Naive thymus-derived CD8-positive, alpha-beta T cell (primary cell): ENCODE measurements at places on chromosomes 7 and 10. TPM values are rescaled to one million over a fixed set of nuclear protein-coding genes. Genes with fewer than 3 reads are reported as not detected.

DNA sequence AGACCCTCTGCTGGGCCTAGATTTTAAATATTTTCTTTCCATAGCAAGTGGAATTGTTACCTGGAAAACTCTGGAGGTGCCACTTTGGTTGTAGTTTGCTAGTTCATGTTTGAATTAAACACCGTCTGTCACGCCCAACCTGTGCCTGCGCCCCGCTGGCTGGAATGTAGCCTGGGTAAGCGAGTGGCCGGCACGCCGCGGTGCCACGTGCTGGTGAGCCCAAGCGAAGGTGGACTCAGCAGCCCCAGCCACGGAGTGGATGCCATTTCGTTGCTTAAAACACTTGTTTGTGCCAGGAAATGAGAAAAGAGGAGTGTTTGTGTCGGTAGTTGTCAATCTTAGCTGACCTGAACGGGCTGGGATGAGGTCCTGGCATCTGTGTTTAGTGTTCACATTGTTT, 2.7 kb downstream of the GET4 start:
- no peak for DNase-seq

DNA sequence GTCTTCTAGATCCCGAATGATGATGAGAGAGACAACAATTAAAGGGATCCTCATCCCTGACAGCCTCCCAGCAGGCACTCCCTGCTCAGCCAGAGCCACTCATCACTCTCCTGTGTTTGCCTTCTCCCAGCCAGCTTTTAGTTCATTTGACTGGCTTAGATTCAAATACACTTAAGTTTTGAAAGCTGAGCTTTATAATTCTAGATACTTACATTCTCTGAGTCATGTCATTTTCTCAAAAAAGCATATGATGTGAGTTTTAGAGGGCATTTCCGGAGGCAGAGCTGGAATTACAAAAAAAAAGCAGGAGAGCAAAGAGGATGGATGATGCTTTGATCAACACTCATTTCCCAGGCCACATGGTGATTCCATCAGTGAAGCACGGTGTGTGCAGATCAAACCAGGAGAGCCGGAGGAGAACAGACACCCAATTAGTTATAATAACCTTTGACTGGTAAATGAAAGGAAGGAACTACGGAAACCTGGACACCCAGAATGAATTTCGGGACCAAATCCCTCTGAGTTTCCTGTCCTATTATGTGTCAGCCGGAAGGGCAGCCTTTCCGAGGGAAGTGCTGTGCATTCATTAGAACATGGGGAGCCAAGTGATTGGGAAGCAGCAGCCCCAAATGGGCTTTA, 81.5 kb upstream of the HPS1 start:
- no peak for DNase-seq

DNA sequence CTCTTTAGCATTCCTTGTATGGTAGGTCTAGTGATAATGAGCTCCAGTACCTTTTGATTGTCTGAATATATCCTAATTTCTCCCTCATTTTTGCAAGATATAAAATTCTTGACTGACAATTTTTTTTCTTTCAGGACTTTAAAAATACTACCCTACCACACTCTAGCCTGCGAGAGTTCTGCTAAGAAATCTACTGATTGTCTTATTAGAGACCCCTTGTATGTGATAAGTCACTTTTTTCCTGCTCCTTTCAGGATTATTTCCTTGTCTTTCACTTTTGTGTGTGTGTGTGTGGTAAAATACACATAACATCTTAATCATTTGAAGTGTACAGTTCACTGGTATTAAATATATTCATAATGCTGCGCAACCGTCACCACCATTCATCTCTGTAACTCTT, 68.7 kb upstream of the PPP1R9A start:
- no peak for DNase-seq

DNA sequence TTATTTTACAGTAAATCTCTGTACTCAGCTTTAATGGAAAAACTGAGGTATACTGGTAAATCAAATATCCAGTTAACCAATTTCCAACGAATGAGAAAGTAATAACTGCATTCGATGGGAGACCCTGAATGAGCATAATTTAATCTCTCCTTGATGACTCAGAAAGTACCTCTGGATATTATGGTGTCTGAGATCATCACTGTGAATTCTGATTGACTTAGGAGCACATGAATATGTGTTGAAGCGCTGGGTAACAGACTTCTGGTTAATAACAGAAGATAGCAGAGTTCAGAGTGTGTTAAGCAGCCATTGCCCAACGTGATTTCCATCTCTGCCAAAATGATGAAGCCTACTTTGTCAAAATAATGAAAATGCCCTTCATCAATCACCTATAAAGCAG, 116.6 kb downstream of the NRP1 start:
- no peak for DNase-seq

DNA sequence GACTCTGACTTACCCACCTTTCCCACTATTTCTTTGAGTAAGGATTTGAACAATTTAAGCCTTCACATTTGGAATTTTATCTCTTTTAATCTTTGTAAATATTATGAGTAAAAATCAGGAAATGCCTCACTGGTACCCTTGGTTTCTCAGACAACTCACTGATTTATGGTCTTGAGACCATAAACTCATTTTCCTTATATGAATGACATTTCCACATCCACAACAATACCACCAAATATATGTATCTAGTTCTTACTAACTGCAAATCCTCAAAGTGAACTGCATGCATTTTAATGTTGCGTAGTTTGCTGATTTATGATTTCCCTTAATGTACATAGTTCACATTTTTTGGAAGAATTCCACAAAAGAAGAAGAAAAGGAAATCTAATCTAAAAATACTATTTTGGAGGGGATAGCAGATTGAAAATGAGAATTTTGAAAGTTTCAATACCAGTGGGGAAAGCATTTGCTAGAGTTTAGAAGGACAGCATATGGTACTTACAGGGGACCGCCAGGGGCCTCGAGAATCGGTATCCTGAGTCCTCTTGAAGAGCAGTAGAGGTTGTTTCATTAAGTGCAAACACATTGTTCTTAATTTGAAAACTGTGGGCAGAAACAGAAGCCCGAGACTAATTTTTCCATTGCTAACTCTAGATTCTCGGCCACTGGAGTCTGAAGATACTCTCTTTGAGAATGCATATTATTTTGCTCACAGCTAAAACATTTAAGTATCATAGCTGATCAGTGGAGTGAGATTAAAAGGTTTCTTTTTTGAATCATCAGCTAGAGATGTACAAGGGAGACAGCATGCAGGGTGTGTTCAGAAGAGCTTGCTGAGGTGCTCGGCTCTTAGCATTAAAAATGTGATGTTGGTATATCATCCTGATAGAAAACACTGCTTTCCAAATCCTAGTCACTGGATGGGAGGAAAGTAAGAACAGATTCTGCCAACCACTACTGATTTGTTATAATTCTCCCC, 964.0 kb downstream of the GATA3 start:
- no peak for DNase-seq

GRCh38 chr7:149664666-149665065, 108.7 kb downstream of the ZNF467 start:
- DNase-seq: no peak

- no peak for DNase-seq
Observed at GRCh38 chr7:101172854-101173751, 7.0 kb downstream of the NAT16 start.

DNA sequence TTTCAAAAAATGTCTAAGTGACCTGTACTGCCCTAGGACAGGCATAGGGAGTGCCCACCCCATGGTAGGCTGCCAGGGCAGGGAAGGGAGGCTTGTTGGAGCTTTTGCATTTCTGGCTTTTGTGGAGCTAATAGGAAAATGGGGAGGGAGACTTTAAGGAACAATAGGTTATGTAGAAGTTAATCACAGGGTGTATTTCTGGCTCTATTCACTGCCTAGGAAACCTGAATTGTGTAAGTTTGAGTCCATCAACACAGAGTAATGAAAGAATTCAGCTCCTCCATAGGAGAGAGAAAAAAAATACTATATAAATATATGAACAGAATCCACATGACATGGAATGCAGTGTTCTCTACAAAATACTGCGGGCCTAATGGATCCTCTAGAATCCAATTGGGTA, 661.5 kb downstream of the KCNMA1 start:
- no peak for DNase-seq

GRCh38 chr10:64010711-64011110, 489.5 kb downstream of the REEP3 start:
- no peak for DNase-seq

DNA sequence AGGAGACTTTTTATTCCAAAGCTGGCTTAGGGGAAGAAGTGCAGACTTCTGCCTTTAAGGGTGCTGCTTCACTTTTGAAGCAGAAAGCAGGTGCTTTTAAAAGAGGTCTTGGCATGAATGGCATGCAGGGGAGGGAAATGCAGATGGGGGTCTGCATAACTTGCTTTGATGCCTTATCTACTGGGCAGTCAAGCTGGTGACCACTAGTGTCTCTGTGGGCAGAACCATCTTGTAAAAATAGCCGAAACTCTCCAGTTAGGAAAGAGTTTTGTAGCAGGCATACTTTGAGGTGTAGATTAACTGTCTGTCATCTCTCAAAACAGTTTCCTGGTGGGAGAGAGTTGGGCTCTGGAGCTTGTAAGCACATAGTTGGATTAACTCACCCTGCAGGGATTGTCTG, 9.9 kb upstream of the CTNNA3 start:
- no peak for DNase-seq

- no peak for DNase-seq
Observed at GRCh38 chr7:114942446-114943175, 20.7 kb downstream of the MDFIC start.

GRCh38 chr7:92934096-92934495, 97.7 kb upstream of the CDK6 start:
- DNase-seq: no peak

DNA sequence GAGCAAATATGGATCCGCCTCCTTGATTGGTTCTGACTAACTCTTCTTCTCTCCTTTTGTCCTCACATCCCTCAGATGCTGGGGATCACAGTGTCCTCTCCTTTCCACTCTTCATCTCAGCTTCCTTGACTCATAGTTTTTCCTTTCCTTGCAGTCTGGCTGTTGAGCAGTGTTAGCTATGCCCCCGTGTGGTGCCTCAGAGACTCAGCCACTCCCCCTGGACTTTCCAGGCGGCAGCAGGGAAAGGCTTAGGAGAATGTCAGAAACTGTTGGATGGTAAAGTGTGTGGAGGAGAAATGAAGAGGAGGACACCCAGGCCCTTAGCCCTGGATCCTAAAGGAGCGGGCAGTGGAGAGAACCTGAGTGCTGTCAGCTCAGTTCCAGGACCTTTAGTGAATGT, 267.5 kb downstream of the CELF2 start:
- DNase-seq: no peak

GNGT1 gene
- polyA plus RNA-seq: not detected

PSD gene
- 5.3 TPM for polyA plus RNA-seq

HOXA3 gene
- polyA plus RNA-seq: not detected

MAP3K8 gene
- polyA plus RNA-seq: 0.80 TPM
